Stimulated activated CD4-positive, alpha-beta T cell treated with anti-CD3 and anti-CD28 coated beads, Interleukin-4, amount 100 ng/mL, for 4 hours (primary cell): ENCODE measurements at places on chromosomes 12 and 14.

GRCh38 chr12:92276276-92276675 lies 130.6 kb upstream of the BTG1 start:
- no peak for DNase-seq

GRCh38 chr14:81819344-81819743 lies 285.7 kb upstream of the SEL1L start:
- no peak for DNase-seq

GRCh38 chr14:65958664-65959562 lies 527.3 kb upstream of the CCDC196 start:
- DNase-seq, result no peak

GRCh38 chr12:90244232-90244631 lies 535.6 kb upstream of the ATP2B1 start:
- no peak for DNase-seq

- no peak for DNase-seq
These were observed 7.6 kb downstream of the CALCOCO1 start for GRCh38 chr12:53719649-53720048.

DNA sequence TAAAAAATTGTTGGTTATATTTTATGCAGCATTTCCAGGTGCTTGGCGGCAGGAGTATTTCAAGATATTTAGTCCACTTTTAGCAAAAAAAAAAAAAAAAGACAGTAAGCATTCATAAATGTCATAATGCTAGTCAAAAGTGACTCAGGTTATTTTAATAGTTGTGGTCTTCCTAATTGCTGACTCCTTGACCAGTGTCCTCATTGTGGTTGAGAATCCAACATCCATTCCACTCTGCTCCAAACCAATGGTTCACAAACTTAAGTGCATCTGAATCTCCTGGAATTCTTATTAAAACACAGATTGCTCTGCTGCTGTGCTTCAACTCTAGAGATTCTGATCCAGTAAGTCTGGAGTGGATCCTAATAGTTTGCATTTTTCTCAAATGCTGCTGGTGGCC lies 71.4 kb downstream of the AKAP6 start:
- DNase-seq, result no peak

- DNase-seq, result no peak
These were observed 21.6 kb upstream of the HNF1A start for GRCh38 chr12:120956579-120957300.

DNA sequence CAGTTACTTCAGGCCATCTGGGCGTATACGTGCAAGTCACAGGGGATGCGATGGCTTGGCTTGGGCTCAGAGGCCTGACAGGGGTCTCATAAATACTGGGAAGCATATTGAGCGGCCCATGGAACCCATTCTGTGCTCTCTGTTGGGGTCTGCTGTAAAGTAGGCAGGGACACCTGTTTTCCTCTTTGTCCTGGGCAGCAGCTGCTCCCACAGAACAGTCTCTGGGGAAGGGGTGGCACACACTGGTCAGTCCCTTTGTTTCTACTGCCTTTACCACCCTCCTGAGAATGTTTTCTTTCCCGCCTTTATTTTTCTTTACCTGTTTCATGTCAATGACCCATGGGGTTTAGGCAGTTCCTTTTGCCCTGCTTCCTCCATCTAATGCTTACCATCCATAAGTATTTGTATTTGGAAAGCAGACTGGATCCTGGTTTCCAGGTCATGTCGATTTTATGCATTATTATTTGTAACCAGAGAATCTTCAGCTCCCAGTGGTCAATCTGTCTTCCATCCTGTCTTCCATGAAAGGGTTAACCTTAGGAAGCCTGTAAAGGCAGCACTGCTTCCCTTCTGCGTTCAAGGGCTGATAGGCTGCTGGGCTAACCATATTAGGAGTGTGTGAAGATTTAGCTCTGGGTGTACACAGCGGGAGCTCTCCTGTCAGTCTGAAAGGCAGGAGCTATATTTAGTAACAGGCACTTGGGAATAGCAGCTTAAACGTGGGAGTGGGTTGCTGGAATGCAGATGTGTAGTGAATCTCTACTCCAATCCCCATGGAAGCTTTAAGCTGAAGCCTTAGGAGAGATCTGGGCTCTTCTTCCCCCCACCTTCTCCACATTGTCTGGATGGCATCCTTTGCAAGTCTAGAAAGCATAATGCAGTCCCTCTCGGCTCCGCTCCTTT lies 124.0 kb downstream of the DYRK2 start:
- no peak for DNase-seq

DNA sequence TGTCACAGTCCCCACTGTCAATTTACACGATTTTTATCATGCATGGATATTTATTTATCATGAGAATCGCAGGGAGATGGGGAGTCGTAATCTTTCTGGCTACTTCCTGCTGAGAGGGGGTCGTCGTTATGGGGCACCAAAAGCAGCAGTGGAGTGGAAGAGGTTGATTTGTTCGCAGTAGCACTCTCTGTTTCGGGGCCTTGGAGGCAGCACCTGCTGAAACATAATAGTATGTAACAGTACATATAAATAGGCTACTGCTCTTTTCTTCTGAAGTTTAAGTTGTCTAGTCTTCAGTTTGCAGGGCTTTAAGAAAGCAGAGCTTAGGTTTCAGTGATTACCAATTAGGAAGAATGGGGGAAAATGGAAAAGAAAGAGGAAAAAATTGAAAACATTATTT lies 3.8 kb downstream of the SOAT2 start:
- no peak for DNase-seq

DNA sequence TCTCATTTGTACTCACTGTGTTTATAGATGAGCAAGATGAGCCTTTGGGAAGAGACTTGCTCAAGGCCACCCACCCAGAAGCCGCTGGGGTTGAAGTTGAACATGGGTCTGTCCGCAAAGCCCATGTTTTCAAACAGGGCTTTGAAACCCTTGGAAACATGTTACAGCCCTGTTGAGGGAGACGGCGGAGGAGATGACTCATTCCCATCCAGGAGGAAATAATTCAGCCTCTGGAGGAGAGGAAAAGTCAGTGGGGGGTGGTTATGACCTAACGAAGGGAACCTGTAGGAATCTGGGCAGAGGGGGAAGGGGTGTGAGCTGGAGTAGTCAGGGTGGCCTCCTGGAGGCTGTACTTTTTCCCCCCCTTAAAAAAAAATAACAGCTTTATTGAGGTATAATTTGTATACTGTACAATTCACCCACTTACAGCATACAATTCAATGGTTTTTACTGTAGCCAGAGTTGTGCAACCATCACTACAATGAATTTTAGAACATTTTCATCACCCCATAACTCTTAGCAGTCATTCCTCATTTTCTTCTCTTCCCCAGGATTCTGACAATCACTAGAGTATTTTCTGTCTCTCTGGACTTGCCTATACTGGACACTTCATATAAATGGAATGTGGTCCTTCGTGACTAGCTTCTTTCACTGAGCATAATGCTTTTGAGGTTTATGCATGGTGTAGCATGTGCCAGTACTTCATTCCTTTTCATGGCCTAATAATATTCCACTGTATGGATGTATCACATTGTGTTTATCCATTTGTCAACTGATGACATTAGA lies 1.9 kb upstream of the RIN3 start:
- DNase-seq, result no peak

DNA sequence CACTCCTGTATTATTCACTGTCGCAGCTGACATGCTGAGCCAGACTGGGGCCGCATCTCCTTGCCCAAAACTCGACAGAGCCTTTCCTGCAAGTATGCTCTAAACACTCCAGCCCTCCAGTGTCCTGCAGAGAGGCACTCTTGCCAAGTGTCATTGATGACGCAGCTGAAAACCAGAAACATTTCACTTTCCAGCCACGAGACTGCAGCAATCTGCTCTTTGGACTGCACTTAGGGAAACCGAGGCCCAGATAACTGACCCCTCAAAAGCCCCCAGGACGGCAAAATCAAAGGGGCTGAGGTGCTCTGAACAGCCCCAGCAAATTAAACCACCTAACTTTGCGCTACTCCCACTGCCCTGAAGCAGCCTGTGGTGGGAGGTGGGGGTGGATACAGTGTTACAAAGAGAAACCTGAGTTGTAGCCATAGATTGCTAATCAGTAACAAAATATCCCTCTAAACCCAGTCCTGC lies 2.6 kb downstream of the CCDC85C start:
- DNase-seq, result no peak

GRCh38 chr14:29037411-29037810 lies 270.8 kb downstream of the FOXG1 start:
- no peak for DNase-seq

- DNase-seq, result no peak
These were observed 28.9 kb downstream of the PNN start for GRCh38 chr14:39203659-39204606.

GRCh38 chr12:10708862-10709261 lies 14.3 kb downstream of the YBX3 start:
- DNase-seq, result no peak

DNA sequence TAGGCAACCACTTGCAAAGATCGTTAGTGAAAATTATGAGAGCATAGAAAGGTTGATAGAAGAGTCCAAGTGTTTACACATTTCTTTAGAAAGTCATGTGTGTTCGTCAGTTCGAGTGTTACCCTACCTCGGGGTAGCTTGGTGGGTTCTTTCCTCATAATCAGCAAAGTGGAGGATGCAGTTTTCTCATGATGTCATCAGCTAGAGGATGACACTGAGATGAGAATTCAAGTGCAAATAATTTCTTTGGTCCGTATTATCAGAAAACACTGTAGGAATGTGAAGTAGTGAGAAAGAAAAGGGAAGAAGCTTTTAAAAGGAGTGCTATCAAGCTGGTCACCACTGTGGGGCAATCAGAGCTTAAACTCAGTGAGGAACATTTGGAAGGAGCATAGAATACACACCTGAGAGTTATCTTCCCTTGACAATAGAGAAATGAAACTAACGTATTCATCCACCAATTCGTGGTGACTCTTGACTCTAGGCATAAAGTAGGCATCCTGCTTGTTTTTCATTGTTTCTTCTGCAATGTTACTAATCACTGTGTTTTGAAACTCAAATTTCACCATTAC lies 1340.9 kb upstream of the TMEM132C start:
- no peak for DNase-seq

- no peak for DNase-seq
These were observed 3.0 kb upstream of the PIGH start for GRCh38 chr14:67602995-67603545.

DNA sequence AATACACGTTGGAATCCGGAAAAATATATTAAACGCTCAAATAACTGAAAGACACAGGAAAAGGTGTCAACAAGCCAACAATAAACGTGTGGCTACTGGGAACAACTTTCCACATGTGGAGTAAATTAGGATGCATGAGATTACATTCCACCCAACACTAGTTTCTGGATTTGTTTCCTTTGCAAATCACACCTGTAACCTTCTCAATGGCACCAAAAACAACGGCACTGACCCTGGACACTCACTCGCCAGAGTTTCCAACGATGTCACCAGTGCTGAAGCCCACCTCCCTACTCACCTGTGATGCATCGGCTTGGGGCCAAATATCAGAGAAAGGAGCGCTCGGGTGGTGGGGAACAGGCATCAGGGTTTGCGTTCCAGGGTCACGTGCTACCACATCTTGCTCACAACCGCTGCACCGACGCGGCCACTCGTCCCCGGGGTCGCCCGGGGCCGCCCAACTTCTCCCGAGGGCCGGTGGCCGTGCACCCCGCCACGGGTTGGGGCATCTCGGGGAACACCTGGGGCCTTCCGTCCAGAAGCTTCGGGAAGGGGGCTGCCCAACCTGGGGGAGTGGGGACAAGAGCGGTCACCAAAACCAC lies 629 bp downstream of the PRDM4 start:
- peak; percentile 18 for DNase-seq

GRCh38 chr12:104930388-104931326 lies 27.4 kb downstream of the SLC41A2 start:
- peak; percentile 8 for DNase-seq

- no peak for DNase-seq
These were observed 192.1 kb upstream of the GARIN6 start for GRCh38 chr12:99455350-99456035.

DNA sequence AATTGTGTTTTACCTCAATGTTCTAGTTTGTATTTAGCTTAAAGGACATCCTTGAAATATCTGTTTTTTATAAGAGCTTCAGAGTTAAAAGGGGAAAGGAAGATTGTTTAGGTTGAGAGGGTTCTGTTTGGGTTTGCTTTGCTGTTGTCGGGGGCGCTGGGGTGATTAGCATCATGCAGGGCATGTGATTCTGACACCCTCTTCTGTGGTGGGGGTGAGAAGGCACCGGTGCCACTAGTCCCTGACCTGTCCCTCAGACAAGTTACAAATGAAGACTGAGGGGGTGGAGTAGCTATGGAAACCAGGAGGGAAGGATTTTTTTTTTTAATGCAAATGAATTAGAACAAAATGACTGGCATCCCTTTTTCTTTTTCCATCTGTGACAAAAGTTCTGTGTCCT lies 291.3 kb downstream of the RPAP3 start:
- DNase-seq, result no peak

GRCh38 chr12:118060301-118061010 lies 523 bp downstream of the WSB2 start:
- DNase-seq, result peak; percentile 15

DNA sequence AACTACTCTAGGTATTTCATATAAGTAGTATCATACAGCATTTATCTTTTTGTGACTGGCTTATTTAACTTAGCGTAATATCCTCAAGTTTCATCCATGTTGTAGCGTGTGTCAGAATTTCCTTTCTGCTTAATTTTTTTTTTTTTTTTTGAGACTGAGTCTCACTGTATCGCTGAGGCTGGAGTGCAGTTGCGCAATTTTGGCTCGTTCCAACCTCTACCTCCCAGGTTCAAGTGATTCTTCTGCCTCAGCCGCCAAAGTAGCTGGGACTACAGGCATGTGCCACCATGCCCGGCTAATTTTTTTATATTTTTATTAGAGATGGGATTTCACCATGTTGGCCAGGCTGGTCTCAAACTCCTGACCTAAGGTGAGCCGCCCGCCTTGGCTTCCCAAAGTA lies 28.9 kb downstream of the PNMA1 start:
- DNase-seq, result no peak

DNA sequence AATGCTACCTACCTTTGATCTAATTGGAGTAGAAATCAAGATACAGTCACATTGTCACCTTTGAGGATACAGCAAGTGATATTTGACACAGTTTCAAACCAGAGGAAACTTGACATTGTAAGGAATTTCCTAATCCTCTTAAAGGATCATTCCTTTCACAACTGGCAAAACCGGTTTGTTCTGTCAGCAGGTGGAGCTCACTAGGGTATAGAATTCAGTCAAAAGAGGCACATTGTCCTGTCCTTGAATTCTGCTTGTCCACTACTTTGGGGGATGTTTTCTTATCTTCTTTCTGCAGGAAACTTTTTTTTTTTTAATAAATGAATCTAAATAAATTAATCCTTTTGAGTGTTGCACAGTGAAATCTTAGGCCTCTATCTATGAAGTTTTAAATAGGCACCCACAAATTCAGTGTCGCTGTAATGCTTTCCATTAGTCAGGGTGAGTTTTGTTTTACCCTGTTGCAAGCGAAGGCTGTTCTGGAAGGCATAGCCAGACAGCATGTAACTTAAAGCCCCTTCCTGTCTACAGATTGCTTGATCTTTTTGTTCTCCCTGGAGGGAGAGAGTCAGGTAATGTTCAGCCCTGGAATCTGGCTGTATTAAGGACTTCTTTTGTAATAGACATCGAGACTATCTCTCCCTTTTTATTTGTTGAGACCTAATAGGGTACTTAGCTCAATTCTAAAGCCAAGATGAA lies 285.0 kb upstream of the RGS6 start:
- no peak for DNase-seq
